Stomach (tissue), 19 donors: ENCODE measurements at places on chromosomes 13 and 19.

GRCh38 chr13:27293076-27293691 is 22.6 kb downstream of the RASL11A start:
- DNase-seq: no peak

DNA sequence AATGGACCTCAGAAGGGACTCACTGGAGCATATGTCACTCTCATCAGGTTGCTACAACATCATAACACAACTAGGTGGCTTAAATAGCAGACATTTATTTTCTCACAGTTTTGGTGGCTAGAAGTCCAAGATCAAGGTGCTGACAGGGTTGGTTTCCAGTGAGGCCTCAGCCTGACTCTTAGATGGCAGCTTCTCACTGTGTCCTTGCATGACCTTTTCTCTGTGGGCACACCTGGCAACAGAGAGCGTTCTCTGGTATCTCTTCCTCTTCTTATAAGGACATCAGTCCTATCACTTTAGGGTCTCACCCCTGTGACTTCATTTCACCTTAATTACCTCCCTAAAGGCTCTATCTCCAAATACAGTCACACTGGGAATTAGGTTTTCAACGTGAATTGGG is 74.5 kb downstream of the CYSLTR2 start:
- no peak for DNase-seq

DNA sequence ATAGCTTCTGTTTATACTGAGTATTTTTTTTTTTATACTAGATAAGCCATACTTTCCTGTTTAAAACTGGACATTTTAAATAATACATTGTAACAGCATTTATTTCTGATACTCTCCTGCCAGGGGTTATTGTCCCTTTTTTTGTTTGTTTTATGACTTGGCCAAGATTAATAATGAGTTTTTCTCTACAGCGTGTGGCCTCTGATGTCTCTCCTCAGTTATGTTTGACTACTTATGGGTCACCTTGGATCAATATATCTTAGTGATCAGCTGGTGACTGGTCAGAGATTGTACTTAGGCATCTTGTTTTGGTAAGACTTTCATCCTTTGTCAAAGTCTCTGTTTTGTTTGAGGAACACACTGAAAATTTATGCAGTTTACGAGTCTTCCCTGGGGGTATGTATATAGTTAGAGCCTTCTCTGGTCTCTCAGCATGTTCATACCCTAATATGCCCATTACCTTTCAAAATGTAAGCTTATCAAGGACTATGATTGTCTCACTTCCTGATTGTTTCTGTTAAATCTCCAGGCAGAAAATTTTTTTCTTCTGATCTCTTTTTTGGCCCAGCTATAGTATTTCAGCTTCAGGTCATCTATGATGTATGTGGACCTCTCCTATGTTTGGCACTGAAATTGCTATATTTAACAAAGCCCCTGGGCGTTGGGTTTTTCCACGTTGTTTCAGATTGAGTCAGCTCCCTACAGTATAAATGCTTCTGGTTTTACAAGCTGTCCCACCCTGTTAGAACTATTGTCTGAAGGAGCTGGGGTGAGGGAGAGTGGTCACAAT is 87.9 kb downstream of the URI1 start:
- DNase-seq: no peak

DNA sequence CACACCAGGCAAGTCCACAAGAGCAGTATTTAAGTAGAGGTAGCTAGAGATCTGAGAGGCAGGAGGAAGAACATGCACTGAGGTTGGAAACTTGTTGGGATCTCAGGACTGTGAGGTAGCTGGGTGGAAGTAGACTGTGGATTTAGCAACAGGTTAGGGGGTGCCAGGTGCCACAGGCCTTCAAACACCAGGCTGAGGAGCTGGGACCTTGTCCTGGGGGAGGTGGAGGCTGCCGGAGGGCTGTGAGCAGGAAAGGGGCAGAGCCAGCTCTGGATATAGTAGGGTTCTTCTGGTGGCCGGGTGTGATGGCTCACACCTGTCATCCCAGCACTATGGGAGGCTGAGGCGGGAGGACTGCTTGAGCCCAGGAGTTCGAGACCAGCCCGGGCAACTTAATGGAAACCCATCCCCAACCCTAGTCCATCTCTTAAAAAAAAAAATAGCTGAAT is 3.1 kb downstream of the FUZ start:
- DNase-seq: no peak

DNA sequence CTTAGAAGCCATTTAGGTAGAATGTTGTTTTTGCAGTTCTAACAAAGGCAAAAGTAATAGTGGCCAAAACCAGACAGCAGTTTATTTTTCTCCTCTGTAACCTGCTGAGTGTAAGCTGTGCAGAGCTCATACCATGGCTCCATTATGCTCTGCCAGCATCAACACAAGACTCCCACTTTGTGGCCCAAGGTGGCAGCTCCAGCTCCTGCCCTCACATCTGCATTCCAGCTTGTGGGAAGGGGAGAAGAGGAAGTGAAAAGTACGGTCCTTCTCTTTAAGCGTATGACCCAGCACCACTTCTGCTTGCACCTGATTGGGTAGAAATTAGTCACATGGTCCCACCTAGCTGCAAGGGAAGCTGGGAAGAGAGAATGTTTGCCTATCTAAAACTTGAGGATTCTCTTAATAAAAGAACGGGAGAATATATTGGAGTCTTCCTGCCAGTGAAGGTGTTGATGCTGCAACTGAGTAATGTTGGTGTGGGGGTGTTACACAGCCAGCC is 19.2 kb downstream of the ADGRE1 start:
- no peak for DNase-seq

- no peak for DNase-seq
These were observed 22.8 kb upstream of the NDUFS7 start for GRCh38 chr19:1360818-1361461.

DNA sequence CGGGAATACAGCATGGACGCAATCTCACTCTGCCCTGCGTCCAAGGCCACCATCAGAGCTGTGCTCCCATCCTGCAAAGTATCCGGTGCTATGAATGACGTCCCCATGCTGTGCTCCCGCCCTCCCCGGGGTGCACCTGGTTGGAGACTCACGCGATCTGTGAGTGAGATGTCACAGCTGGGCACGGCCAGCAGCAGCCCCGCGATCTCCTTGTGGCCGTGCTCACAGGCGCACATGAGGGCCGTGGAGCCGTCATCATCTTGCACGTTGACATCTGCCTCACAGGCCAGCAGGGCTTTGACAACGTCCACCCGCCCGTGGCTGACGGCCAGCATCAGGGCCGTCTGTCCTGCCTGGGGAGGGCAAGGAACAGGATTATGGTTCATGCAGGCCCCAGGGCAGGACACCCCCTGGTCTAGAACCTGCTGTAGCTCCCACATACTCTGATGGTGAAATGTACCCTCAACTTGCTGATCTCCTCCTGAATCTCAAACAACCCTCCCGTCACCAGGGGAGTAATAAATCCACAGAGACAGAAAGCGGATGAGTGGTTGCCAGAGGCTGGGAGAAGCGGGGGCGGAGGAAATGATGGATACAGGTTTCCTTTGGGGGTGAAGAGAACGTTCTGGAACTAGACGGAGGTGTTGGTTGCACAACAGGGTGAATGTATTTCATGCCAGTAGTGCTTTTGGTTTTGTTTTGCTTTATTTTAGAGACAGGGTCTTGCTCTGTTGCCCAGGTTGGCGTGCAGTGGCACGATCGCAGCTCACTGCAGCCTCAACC is 14.5 kb upstream of the SPC24 start:
- no peak for DNase-seq

- peak; percentile 96 for DNase-seq
These were observed 16.9 kb upstream of the BTBD2 start for GRCh38 chr19:2032296-2032941.

DNA sequence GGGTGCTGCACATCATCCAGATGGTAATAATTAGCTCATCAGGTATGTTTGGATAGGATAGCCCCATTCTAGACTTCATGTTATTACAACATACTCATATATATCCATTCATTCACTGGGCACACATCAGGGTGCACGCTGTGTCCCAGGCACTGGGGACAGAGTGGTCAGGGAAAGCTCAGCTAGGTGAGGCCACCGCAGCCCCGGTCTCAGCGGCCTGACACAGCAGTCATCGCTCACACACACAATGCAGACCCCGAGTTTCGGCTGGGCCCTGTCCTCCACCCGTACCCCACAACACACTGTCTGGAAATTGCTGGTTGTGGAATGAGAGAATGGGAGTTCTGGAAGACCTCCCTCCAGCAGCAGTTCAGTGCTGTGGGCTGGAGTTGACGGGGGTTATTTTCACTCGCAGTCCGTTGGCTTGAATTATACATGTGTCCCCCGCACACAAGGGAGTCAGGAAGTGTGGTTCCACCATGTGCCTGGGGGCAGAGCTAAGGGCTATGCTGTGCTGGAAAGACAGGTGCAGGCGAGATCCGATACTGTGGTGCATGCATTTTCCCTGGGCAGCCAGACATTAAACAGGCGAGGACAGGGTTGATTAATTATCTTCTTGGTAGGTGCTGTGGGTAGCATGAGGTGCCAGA is 257.6 kb downstream of the TEX29 start:
- no peak for DNase-seq

DNA sequence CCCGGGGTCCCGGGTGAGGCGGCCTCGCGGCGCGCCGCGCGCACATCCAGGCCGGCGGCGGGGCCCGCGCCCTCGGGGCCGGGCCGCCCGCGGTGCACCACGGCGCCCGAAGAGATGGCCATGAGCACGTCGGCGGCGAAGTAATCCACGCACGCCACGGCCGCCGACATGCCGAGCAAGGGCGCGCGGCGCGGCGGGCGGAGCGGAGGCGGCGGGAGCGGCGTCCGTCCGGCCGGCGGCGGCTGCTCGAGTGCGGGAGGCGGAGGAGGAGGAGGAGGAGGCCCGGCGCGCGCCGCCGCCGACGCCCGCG is at the start of gene KLF16:
KLF16 (minus strand) TSS at position 252 of the 310 bp plus-strand sequence; CDS start at position 170, 82 bp downstream.
- DNase-seq: no peak

GRCh38 chr13:35489050-35489449 is 12.6 kb upstream of the MAB21L1 start:
- no peak for DNase-seq
